ENCODE measurements at places on chromosomes 3 and 15.

DNA sequence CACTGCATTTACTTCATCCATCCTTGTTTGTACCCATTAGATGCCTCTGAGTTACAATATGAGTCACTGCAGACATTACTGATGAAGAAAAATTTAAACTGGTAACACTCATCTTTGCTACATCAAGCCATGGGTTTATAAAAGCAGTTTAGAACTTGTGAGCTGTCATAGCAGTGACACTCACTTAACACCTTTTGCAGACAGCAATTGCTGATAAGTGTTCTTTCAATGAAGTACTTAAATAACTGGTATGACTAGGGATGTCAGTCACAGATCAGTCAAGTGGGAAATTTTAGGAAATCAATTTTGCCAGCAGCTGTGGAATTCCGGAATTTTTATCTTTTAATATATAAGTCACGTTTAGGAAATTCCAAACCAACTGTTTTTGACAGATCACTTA is 643.0 kb downstream of the TBL1XR1 start:
- DNase-seq: no peak

- no peak for DNase-seq
Observed at GRCh38 chr3:100609963-100610362, 562 bp downstream of the ADGRG7 start.

DNA sequence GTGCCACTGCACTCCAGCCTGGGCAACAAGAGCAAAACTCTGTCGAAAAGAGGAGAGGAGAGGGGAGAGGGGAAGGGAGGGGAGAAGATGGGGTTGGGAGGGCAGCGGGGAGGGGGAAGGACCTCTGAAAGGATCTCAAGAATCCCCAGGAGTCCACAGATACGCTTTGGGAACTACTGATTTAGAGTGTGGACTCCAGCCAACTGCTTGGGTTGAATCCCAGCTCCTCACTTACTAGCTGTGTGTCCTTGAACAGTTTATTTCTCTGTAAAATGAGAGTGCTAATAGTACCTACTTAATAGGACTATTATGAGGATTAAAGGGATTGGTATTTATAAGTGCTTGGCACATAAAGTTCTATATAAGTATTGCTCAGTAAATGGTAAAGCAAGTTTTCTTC is 45.0 kb upstream of the FAH start:
- DNase-seq: no peak

- DNase-seq: no peak
Observed at GRCh38 chr15:60865507-60865906, 363.6 kb downstream of the RORA start.

DNA sequence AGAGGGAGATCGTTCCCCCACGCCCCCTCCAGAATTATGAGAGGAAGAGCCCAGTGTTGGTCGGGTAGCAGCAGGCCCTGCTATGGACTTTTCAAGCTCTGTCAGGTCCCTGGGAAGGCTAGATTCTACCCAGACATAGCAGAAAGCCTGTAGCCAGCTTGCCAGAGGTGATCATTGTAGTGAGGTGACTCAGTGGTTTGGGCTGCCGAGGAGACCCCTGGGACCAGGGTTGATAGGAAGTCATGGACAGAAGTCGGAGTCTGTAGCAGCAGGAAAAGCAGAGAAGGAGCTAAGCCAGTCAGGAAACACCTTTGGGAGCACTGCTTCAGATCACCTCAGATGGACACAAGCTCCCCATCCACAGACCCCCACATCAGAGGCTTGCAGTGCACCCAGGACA is 67.7 kb downstream of the CCNL1 start:
- DNase-seq: no peak

Measured in NCI-H1436 treated with DMSO at 0.1 percent for 48 hours (cell line).